ENCODE measurements at places on chromosomes 7 and 10.

DNA sequence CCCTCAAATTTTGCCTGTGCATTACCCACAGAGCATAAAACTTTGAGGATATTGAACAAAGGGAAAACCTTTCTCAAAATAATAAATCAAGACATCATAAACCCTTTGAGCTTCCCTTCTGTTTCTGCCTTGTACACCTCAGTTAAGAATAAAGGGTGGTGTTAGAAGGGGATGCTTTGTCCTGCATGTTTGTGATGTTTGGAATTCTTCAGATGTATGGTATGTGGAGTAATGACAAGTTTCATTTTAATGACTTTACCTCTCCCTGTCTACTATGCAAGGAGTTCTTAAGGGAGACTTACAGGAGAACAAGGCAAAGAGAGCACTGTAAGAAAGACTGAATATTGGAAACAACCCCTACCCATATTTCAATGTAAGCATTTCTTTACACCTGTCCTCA is 99.2 kb downstream of the HECW1 start:
- ATAC-seq, result no peak

- no peak for ATAC-seq
Observed at GRCh38 chr10:66828957-66829356, 96.9 kb upstream of the LRRTM3 start.

DNA sequence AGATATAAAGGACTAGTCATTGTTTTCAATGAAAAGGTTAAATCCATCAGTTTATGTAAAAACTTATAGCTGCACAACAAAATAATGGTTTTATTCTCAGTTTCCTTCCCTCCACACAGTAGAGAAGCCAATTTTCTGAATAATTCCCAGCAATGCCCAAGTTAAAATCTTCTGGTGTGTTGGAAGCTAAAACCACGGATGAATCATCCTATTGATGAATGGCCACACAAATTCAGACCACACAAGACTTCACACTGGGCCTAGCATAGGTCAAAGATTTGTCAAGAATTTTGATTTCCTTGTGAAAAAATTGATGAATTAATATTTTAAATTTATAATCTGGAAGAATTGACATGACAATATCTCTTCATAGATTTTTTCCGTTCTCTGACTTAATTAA is 617.6 kb downstream of the INHBA start:
- ATAC-seq, result peak; percentile 63

DNA sequence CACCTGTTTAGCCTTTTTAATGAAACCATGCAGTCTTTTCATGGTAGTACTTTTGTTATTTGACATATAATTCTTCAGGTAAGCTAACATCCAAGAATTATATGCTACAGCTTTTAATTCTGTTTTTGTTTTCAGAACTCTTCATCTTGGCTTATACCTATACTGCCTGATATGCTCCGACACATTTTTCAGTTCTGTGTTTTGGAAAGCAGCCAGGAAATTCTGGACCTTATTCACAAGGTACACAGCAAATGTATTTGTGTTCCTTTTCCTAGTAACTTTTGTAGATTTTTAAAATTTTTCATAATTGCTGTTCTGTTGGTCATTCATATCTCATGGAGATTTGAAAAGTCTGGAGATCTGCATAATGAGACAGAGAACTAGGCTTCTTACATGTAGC is 56.7 kb downstream of the BTAF1 start:
- ATAC-seq, result no peak

All from SK-N-SH treated with all-trans-retinoic acid at 6 μM for 48 hours (cell line).